ENCODE measurements at places on chromosomes 3 and 15. TPM values are rescaled to one million over a fixed set of nuclear protein-coding genes. Genes with fewer than 3 reads are reported as not detected.

Gene PLSCR4
- 14.2 TPM for total RNA-seq

DNA sequence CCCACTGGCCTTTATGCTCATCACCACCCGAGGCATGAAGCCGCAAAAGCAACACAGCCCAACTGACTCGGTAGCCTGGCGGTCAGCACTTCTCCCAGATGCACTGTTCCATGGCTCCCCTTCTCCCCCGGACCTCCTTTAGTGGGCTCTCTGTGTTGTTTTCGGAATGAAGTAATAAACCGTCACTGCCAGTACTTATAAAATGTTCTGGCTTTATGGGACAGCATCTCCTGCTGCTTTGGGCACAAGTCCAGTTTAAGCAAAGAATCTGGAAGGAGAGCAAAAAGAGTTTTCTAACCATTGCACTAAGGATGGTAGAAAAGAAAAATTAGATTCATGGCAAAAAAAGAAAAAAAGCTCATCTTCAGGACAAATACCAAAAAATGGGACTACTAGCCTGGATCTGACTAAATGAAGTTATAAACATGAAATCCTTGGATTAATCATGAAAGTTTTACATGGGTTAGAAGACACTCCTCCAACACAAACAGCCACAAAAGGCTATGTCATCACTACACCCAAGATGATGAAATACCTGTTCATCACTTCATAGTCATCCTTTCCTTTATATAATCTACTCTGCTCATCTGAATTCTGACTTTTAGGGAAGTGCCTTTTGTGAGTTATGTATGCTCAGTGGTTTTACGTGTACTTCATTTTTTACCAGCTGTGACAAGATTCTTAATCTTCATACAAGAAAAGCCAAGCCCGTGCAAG lies 89.5 kb upstream of the UBE2E2 start:
- H3K27me3 ChIP-seq, result no peaks in the 10 kb centered on the region
- DNase-seq, result peak; percentile 50
- H3K27ac ChIP-seq, result peak overlapping the region; percentile 10
- H3K4me1 ChIP-seq, result peaks cover 7% of the 10 kb centered on the region

DNA sequence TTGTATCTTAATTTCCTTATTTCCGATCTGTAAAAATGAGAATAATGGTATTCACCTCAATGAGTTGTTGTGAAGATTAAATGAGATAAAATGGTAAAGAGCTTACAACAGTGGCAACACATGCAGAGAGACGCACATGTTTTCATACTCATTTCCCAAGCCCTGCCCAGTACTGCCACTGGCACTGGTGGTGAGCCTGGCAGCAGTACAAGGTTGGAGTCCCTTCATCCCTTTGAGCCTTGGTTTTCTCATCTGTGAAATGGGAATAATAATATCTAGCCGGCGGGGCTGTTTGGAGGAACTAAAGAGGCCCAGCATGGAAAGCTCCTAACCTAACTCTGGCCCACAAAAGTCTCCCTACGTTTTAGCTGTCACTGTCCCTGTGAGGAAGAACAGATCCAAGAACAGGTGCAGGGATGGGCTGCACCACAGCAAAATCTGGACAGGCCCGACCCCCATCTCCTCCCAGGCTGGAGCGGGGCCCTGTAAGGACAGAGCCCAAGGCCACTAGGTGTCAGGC lies 866 bp upstream of the CD276 start:
- DNase-seq, result no peak
- no peaks in the 10 kb centered on the region for H3K36me3 ChIP-seq
- H3K4me1 ChIP-seq, result no peaks in the 10 kb centered on the region
- peak overlapping the region; percentile 87 for H3K4me3 ChIP-seq

Gene CCRL2
- total RNA-seq, result 0.09 TPM

Gene FAM107A
- total RNA-seq, result 54.5 TPM

DNA sequence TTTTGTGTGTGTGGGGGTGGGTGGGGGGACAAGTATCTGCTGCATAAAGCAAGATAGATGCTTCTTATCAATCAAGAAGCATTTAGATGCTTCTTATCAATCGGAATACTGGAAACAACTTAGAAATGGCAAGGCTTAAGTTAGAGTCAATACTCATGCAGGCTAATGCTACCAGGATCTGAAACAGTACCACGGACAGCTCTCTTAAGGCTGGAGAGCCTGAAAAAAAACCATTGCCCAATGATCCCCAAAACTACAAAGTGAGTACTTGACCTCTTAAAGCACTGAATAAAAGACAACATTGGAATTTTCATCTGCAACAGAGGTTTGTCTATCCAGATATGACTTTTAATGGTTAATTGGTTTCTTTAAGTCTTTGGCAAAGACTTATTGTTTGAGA lies 262.3 kb downstream of the GAP43 start:
- H3K27ac ChIP-seq, result no peak overlapping the region
- H3K36me3 ChIP-seq, result no peaks in the 10 kb centered on the region
- no peak for DNase-seq
- no peaks in the 10 kb centered on the region for H3K27me3 ChIP-seq
- H3K4me3 ChIP-seq, result no peak overlapping the region

Gene RBP2
- not detected for total RNA-seq

- no peak overlapping the region for H3K4me3 ChIP-seq
- DNase-seq, result no peak
- no peaks in the 10 kb centered on the region for H3K27me3 ChIP-seq
- no peaks in the 10 kb centered on the region for H3K4me1 ChIP-seq
- no peaks in the 10 kb centered on the region for H3K36me3 ChIP-seq
- H3K27ac ChIP-seq, result no peak overlapping the region
Observed at GRCh38 chr3:134388788-134389485, 14.7 kb upstream of the AMOTL2 start.

- H3K27me3 ChIP-seq, result no peaks in the 10 kb centered on the region
- H3K4me1 ChIP-seq, result no peaks in the 10 kb centered on the region
- DNase-seq, result no peak
- no peaks in the 10 kb centered on the region for H3K36me3 ChIP-seq
- no peak overlapping the region for H3K27ac ChIP-seq
Observed at GRCh38 chr3:45123581-45124269, 22.5 kb downstream of the CDCP1 start.

DNA sequence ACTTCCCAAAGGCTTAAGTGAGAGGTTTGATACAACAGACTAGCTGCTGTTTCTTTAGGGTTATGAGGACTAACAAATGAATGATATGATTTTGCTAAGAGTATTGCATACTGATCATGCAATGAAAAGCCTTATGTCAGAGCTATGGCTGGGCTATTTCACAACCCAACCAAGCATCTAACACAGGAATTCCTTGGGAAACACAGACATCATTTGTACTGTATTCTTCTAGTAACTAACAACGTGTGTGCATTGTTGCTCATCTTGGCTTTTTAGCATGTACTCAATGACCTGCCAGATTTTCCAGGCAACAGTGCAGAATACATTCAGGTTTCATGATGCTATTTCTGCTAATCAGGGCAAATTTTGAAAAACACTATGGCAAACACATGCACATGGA lies 19.3 kb downstream of the PDZRN3 start:
- DNase-seq, result no peak
- H3K27me3 ChIP-seq, result no peaks in the 10 kb centered on the region
- H3K4me3 ChIP-seq, result no peak overlapping the region
- H3K27ac ChIP-seq, result no peak overlapping the region

DNA sequence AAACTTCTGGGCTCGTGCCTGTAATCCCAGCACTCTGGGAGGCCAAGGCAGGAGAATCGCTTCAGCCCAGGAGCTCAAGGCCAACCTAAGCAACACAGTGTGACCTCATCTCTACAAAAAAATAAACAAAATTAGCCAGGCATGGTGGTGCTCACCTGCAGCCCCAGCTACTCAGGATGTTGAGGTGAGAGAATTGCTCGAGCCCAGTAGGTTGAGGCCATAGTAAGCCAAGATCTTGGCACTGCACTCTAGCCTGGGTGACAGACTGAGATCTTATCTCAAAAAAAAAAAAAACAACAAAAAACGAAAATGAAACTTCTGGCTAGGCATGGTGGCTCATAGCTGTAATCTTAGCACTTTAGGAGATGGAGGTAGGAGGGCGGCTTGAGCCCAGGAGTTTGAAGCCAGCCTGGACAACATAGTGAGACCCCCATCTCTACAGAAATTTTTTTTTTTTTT lies 53.7 kb downstream of the PIK3CB start:
- no peak overlapping the region for H3K27ac ChIP-seq
- H3K4me1 ChIP-seq, result no peaks in the 10 kb centered on the region
- no peak for DNase-seq
- no peaks in the 10 kb centered on the region for H3K36me3 ChIP-seq

Gene TTC21A
- 23.2 TPM for total RNA-seq

- no peak overlapping the region for H3K4me3 ChIP-seq
- no peak overlapping the region for H3K27ac ChIP-seq
- no peak for DNase-seq
- no peaks in the 10 kb centered on the region for H3K27me3 ChIP-seq
- no peaks in the 10 kb centered on the region for H3K4me1 ChIP-seq
Observed at GRCh38 chr3:81419228-81419627, 342.2 kb downstream of the GBE1 start.
